Right kidney (tissue), 9 donors: ENCODE measurements at places on chromosomes 12 and 14.
A peak's percentile ranks its signal among the peaks of the same experiment; 100 is the strongest.

DNA sequence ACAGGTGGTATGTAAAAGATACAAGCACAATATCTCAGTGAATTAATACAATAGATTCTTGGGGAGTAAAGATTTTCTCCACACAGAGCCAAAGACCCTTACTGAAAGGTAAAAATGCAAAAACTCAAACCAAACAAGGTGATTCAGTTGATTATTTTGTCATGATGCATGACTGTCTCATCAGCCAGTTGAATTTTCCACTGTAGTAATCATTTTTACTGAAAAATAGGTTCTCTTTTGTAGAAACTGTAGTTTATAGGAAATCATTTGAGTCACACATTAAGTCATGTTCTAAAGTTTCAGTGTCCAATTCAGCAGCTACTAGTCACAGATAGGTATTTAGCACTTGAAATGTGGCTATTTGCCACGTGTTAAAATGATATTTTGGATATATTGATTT is 53.6 kb downstream of the PPFIA2 start:
- DNase-seq: no peak

- DNase-seq: no peak
Measured at GRCh38 chr12:101780599-101780998, 41.3 kb upstream of the SYCP3 start.

GRCh38 chr14:57735276-57735675 is 130.6 kb downstream of the SLC35F4 start:
- DNase-seq: no peak

- DNase-seq: peak; percentile 13
Measured at GRCh38 chr14:91754819-91755218, 22.9 kb upstream of the CATSPERB start.

DNA sequence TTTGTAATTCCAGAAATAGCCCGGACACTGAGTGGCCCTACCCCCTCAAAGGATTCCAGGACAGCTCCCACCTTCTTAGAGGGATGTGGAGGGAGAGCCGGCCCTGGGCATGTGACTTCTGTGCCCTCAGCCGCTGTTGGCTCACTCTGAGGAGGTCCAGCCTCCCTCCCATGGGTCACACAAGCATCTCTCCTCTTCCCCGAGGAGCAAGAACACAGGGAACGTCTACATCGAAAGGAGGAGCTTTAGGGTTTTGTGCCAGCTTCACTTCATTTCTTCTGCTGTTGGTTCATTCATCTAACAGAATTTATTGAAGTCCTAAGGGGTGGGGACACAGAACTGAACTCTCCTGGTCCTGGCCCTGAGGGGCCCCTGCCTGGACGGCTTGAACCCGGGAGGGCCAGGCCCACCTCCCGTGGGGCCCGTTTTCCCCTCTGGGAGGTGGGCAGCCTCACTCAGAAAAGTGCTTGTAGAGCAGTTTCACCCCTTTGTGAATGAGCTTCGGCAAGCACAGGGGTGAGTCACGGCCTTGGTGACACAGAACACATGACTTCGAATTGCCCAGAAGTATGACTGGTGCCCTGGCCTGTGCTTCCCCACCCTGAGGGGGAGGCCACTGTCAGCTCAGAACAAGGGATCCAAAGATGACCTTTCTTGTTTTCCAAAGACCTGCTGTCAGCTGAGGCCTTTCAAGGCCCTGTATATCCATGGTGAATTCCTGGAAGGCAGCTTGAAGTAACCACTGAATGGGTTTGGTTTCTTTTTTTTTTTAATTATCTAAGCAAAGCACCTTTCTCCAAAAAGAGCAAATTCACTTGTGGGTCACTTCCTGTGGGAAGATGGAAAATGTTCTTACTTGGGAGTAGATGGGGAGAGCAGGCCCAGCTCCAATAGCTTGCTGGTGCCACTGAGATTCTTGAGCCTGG is 39.2 kb downstream of the NFKBIA start:
- DNase-seq: no peak

- no peak for DNase-seq
Measured at GRCh38 chr12:67512061-67512460, 136.5 kb upstream of the DYRK2 start.

GRCh38 chr14:92539875-92540274 is 26.3 kb downstream of the RIN3 start:
- no peak for DNase-seq

DNA sequence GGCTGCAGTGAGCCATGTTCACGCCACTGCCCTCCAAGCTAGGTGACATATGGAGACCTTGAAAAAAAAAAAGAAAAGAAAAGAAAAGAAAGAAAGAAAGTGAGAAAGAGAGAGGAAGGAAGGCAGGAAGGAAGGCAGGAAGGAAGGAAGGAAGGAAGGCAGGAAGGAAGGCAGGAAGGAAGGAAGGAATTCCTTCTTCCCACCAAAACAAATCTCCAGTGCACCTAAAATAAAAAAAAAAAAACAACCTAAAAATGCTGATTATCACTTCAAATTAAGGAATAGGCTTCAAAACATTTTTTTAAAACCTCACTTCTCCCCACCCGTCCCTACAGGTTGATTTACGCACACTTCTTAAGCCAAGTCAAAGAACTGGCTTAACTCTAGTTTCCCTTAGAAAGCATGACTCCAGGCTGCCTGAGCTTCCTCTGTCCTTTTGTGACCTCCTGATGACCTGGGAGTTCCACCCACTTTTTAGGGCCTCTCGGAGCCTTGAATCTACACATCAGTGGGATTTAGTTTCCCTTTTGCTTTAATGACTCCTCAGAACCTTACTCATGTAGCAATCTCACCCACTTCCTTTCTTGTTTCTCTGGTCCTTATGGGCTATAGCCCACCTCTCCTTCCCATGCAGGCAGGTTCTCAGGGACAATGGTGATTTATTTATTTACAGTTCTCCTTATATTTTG is 18.6 kb downstream of the DUSP6 start:
- DNase-seq: no peak

GRCh38 chr14:77469067-77469505 is 11.2 kb downstream of the AHSA1 start:
- DNase-seq: no peak

DNA sequence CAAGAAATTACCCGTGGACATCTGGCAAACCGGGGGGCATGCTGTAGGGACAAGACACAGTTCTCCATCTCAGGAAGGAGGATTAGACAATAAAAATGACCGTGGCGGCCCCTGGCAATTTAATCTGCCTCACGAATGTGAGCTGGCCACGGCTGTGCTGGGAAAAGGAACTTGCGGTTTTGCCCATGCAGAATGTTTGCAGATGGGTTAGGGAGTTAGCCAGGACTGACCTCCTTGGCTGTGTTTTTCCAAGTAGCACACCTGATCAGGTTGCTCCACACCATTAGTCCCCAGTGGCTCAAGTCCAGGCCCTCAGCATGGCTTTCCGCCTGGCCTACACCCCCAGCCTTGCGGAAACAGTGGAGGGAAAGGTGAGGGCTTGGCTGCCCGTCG is 20.8 kb downstream of the TPCN1 start:
- peak; percentile 55 for DNase-seq

DNA sequence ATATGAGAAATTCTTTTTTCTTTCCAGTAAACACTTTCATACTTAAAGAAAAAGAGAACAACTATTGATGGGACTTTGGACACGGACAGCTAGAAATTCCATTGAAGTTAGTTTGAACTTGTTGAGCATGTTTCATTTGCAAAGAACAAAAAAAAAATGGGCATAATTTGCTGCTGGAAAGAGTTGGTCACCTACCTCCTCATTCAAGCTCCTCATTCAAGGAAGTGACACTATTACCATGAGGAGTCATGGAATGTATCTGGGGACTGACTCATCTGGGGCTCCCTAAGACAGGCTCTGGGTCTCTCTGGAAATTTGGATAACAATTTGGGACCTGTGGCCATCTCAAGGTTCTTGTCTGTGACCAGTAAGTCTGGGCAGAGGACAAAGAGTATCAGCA is 50.4 kb downstream of the KICS2 start:
- DNase-seq: no peak
